ENCODE measurements at places on chromosomes 3 and 15.
A peak's percentile ranks its signal among the peaks of the same experiment; 100 is the strongest.

GRCh38 chr3:148943506-148944205 is 47.7 kb upstream of the GYG1 start:
- DNase-seq, result peak; percentile 88

DNA sequence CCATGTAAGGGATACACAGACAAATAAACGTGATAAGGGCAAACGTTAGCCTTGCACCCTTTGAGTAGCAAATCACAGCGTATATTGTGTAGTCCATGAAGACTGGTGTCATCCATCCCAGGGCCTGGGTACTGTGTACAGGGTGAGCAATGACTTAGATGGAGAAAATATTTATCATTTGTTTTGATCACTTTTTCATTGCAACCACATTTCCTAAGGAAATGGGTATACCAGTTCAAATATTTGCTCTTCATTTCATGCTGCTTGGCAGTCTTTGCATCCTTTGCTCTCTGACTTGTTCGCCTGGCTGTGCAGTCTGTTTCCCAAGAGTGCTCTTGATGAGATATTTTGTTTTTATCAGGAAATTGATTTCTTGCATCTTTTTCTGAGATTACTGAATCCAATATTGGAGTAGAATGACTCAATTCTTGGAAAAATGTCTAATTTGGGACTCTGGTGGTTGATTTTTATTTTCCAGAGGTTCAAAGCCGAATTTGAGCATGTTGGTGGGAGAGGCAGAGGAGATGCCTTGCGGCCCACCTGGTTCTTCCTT is 424.6 kb upstream of the SEMA6D start:
- DNase-seq, result no peak

- no peak for DNase-seq
Measured at GRCh38 chr3:75341324-75342067, 322.6 kb upstream of the FRG2C start.

GRCh38 chr3:122353215-122353614 is 28.2 kb downstream of the CSTA start:
- DNase-seq, result peak; percentile 4

GRCh38 chr3:171876680-171877147 is 33.6 kb downstream of the TMEM212 start:
- DNase-seq, result peak; percentile 92

GRCh38 chr15:74889390-74889882 is 406 bp upstream of the MPI start:
- DNase-seq, result peak; percentile 68

DNA sequence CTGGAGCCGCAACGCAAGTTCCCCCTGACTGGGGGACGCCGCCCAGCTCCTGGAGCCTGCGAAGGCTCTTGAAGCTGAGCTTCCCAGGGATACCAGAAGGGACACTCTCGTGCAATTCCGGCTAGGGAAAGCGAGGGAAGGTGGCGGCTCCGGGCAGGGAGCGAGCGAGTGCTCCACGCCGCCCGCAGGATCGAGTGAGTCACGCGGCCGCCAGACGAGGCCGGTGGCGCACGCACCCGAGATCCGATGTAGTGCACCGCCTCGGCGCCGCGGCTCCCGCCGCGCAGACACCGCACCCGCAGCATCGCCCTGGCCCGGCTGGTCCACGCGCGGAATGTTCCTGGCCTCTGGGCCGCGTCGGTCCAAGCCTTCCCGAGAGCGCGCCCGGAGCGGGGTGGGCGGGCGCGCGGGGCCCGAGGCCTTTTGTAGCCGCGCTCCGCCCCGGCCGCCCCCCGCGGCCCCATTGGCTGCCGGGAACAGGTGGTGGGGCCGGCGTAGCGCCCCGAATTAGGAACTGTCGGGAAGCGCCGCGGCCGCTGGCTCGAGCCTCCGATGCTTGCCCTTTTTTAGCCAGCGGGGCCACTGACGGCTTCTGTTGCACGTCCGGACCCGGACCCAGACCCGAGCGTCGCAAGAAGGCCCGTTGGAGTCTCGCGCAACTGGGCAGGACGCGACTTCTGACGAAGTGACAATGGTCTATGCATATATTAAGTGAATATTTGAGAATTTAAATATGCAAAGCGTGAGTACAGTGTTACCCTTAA is at the start of gene GATM:
GATM (minus strand) TSS at position 396 of the 764 bp plus-strand sequence; CDS start at position 305, 91 bp downstream.
- DNase-seq, result peak; percentile 94

DNA sequence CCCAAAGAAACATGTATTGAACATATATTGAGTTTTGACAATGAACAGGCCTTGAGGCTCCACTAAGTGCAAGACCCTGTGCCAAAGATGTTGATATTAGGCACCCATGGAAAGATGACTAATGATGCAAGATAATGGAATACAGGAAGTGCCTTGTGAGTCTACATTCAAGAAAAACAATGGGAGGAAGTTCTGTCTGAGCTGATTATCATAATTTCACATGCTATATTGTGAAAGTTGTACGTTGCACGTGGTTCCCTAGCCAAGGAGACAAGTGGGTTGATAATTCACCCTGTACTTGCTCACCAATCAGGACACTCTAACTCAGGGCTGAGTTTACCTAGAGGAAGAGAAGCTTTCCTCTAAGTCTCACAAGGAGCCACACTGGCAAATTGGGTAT is 186.9 kb upstream of the STAC start:
- DNase-seq, result no peak

DNA sequence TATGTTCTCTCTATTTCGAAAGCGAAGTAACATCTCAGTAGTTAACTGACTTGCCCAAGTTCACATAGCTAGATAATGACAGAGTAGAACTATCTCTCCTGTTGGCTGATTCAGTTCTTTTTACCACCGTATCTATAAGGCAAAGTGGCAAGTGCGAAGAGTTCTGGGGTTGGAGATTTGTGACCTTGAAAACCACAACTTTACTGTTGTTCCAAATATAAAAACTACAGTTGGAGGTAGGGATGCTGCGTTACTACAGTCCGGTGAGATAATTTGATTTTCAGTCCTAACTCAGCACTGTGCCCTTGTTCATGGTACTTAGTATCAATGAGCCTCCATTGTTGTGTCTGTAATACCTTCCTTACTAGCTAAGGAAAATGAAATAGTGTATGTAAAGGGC is 71.2 kb upstream of the GOLGA8B start:
- no peak for DNase-seq

DNA sequence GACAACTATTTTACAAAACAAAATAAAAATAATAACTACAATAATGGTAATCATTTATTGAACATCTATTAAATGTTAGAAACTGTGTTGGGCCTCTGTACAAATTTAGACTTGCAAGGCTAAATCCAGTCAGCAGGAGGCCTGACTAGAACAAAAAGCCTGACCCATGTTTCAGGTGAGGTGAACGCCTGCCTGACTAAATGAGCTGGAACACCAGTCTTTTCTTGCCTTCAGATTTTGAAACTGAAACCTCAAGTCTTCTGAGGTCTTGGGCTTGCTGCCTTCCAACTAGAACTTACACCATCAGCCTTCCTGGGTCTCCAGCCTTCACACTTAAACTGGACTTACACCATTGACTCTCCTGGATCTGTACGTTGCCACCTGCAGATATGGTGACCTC is 706.9 kb downstream of the TBL1XR1 start:
- no peak for DNase-seq

GRCh38 chr3:126936853-126937425 is 46.0 kb upstream of the PLXNA1 start:
- DNase-seq, result no peak

GRCh38 chr3:37646865-37647264 is 214.8 kb upstream of the CTDSPL start:
- DNase-seq, result no peak
